Bladder microvascular endothelial cell (primary cell): ENCODE measurements at places on chromosomes 13 and 19. TPM values are rescaled to one million over a fixed set of nuclear protein-coding genes. Genes with fewer than 3 reads are reported as not detected.

ZNF91 gene
- total RNA-seq: 6.3 and 17.9 TPM in 2 replicates

ZNF154 gene
- total RNA-seq: 1.3 and 1.4 TPM in 2 replicates

LILRB5 gene
- total RNA-seq: not detected in 2 replicates

LRP3 gene
- total RNA-seq: 4.2 and 10.6 TPM in 2 replicates

PGLYRP1 gene
- total RNA-seq: not detected in 2 replicates

CNOT3 gene
- 7.0 and 26.7 TPM in 2 replicates for total RNA-seq

PRRG2 gene
- 2.6 and 3.7 TPM in 2 replicates for total RNA-seq

HSPB6 gene
- total RNA-seq: 0.25 and 0.49 TPM in 2 replicates

NKG7 gene
- not detected in 2 replicates for total RNA-seq

DACH1 gene
- total RNA-seq: 6.6 and 7.7 TPM in 2 replicates

CNFN gene
- total RNA-seq: not detected in 2 replicates

GNG7 gene
- 0.49 and 2.1 TPM in 2 replicates for total RNA-seq

SWSAP1 gene
- 0.57 and 1.1 TPM in 2 replicates for total RNA-seq

SYNE4 gene
- 0.06 TPM in 1 of 2 replicates, not detected in the other for total RNA-seq

SERTM1 gene
- total RNA-seq: under 0.01 and 0.44 TPM in 2 replicates

EBI3 gene
- 0.16 and 2.6 TPM in 2 replicates for total RNA-seq

SELENOW gene
- 204 and 262 TPM in 2 replicates for total RNA-seq

LYL1 gene
- total RNA-seq: 23.5 and 32.2 TPM in 2 replicates
